Activated naive CD8-positive, alpha-beta T cell treated with anti-CD3 and anti-CD28 coated beads for 36 hours (primary cell): ENCODE measurements at places on chromosomes 3 and 15.

DNA sequence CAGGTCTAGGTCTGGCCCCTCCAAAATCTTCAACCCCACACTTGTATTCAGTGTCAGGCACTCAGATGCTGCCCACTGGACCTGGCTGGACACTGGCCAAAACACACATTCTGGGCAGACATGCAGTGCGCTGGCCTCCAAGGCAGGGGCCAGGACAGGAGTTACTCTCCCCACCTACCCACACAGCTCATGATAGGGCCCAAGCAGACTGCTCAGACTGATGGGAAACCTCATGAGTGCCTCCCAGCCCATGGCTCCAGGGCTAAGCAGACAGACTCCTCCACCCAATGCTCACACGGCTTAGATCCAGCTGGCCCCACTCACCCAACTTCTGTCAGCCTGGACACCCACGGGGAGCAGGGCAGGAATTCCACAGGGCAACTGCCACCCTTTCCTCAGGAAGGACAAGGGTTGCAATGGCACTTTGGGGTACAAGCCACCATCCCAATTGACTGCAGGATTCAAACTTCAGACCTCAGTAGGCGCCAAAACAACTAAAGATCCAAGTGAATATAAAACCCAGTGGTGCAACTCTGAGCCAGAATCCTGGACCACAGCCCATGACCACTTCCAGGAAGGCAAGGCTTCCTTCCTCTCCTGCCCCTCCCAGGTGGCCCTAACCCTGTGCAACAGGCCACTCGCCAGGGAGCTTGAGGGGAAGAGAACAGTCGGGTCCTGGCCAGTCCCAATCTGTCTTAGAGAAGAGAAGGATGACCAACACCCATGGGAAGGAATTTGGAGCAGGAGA, 1.4 kb downstream of the LTF start:
- no peak for DNase-seq

DNA sequence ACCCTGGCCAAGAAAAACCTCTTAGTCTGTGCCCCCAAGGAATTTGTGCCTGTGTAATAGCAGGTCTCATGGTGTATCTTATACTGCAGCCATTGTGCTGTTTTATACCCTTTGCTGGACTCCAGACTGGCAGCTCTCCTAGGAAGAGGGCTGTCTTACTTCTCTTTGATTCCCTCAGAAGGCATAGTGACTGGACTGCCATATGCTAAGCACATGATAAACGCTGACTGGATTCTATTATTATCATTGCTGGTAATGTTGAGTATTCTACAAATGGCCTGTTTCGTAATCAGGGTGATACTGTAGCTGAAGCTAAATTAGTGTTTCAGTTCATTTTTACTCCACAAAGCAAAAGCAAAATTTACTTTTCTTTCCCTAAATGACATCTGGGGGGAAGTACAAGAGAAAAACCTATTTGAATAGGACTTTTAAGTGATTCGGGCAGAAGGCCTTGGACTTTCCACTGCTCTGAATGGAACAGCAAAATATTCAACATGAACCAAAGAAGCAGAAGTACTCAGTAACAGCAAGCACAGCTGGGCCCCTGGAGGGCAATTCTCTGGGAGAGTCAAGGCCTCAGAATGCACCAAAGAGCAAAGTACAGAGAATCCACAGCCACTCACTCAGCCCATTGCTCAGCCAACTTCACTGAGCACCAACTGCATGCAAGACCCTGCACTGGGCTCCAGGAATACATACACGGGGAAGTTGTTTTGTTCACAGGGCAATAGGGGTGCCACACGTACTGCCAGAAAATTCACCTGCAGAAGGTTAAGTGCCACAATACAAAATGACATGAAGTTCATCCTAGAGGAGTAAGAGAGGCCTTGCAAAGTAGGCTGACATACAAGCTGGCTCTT, 7.9 kb upstream of the BCL2A1 start:
- no peak for DNase-seq

GRCh38 chr15:74430510-74430951, 3.2 kb downstream of the SEMA7A start:
- DNase-seq: no peak

- no peak for DNase-seq
Observed at GRCh38 chr3:12627370-12627769, 36.5 kb downstream of the RAF1 start.

GRCh38 chr15:47516558-47516957, 200.7 kb upstream of the SEMA6D start:
- DNase-seq: no peak

GRCh38 chr3:197242784-197243432, 55.5 kb downstream of the DLG1 start:
- no peak for DNase-seq

GRCh38 chr3:86814321-86814720, 176.6 kb downstream of the VGLL3 start:
- DNase-seq: no peak
